Cortex of kidney (tissue), 1 donor: ENCODE measurements at places on chromosomes 6 and 20.

- DNase-seq: no peak
These were observed 937 bp downstream of the AKAP7 start for GRCh38 chr6:131136021-131136786.

DNA sequence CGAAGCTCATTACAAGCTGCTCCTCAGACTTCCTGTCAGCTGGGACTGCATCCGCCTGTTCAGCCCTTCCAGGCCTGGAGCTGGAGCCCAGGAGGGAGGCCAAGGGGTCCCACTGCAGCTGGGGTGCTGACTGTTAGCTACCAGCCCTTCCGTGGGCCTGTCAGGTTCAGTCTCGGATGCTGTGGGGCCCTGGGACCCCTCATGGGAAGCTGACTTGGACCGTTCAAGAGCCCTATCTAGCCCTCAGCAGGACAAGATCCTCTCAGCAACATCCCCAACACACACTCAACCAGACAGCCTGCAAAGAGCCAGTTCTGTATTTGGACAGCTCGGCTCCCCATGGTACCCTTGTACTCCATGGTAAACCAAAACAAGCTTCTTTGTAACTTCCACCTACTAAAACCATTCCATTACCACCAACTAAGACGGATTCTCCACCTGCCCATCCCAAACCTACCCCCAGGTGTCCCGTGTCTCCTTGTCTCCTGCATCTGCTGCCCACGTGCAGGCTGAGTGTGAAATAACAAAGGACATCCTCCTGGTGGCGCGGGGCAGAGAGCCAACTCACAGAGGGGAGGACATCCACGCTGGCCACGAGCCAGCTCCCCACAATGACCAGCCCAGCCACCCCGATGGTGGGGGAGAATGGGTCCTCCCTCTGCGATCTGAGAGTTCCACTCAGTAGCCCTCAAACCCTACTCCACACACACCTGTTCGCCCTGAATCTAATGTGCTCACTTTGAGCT is 111.2 kb downstream of the TAF4 start:
- DNase-seq: no peak

DNA sequence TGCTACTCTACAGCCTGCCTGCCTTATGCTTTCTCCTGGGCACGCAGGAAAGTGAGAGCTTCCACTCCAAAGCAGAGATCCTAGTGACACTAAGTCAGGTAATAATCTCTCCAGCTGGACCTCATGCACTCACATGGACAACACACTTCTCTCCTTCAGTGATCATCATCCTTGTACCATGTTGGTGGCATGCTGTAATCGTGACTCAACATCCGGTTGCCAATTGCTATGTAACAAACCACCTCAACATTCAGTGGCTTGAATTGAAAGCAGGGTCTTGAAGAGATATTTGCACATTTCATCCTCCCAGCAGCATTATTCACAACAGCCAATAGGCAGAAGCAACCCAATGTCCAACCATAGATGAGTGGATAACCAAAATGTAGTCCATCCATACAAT is 40.3 kb upstream of the PPP1R3G start:
- DNase-seq: no peak

DNA sequence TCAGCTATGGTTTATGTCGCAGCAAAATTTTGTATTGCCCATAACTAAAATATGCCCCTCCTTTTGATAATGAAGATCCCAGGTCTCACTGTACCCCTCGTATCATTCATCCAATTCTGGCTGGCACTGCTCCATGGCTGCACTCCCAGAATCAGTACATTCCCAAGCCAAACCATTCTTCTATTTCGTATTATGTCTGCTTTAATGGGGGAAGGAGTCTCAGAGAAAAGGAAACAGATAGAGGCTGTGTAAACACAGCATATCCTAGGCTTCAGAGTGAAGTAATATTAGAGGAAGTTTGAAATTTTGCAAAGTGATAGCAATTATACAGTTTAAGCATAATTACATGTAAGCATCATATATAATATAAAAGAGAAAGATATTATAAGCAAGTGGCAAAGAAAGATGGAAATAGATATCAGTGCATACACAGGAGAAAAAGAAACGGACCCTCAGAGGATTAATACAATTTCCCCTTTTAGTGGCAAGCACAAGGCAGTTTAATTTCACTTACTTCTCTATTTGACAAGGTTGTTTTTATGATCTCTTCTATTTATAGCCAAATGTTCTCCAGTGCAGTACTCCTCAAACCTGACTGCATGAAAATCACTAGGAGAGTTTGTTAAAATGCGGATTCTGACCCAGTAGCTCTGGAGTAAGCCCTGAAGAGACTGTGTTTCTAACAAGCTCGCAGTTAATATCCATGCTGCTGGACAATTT is 56.5 kb upstream of the TENT5A start:
- DNase-seq: no peak

GRCh38 chr20:47757145-47758035 is 27.9 kb downstream of the SULF2 start:
- DNase-seq: no peak

GRCh38 chr6:170244721-170245474 is 46.0 kb downstream of the DLL1 start:
- DNase-seq: no peak

- DNase-seq: no peak
These were observed 2.5 kb upstream of the R3HDML start for GRCh38 chr20:44334306-44334705.

GRCh38 chr20:46130534-46130933 is 12.4 kb downstream of the CD40 start:
- DNase-seq: no peak

DNA sequence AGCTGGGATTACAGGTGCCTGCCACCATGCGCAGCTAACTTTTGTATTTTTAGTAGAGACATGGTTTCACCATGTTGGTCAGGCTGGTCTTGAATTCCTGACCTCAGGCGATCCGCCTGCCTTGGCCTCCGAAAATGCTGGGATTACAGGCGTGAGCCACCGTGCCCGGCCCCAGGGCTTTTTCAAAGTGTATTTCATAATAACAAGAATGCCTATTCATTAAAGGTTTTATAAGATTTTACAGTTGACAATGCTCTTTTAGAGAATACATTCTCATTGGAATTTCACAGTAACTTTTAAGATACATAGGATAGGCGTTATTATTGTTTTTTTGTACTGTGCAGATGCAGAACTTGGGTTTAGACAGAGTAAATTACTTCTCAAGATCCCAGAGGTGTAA is 52.6 kb upstream of the PTPRK start:
- no peak for DNase-seq

- DNase-seq: no peak
These were observed 76.7 kb downstream of the TFAP2A start for GRCh38 chr6:10338151-10338550.

GRCh38 chr6:78526432-78526831 is 340.9 kb upstream of the IRAK1BP1 start:
- DNase-seq: no peak

DNA sequence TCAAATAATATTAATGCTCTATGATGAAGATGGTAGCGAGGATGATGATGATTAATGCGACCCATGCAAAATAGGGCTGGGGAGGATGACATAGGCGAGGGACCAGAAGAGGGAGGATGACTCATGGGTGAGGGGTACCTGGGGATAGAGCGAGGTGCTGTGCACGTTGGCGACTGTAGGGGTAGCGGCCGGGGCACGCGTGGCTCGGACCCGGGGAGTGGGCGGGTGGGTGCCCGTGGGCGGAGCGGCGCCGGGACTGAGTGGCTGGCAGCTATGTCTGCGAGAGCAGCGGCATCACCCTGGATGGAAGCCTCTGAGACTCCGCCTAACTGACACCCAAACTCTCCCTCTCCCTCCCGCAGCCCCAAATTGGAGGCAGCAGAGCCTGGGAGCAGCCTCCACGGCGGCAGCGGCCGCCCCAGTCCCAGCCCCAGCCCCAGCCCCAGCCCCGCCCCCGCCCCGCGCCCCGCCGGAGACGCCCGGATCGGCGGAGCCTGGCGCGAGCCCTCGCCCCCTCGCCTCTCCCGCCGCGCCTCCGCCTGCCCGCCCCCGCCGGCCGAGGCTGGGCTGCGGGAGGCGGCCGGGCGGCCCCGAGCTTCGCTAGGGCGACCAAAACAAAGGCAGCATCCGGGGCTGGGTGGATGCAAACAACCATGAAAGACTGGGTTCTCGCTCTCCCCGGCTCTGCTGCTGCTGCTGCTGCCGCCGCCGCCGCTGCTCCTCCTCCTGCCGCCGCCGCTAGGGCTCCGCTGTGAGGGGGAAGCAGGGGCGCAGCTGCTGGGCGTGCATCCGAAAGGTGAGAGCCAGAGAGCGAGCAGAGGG is at the start of gene RIMS1:
TSS of gene RIMS1 (plus strand) at position 367 of the 822 bp plus-strand sequence. CDS start 474 bp downstream, outside the sequence.
- DNase-seq: no peak

DNA sequence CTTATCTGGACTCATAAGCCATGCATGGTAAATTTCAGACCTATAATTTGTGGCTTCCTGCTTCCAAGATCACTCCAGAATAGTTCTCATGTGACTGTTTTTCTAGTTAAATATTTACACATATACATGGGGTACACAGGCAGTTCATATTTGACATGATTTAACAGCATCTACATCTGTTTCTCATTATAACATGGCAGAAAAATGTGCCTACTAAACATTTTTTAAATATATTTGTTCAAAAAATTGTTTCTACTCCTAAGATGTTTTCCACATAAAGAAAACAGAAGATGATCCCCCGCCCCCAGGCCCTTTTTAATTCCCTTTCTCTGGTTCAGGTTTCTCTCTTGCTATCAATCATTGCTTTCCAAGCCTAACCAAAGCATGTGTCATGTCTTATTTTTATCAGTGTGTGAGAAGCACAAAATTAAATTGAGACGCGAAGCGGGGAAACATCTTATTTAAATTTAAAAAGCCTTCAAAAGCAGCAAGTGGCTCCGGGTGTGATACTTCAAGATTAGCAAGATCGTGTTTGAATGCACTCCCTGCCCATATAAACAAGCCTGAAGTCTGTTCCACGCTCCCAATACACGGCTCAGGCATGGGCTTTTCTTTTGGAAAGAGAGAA is 37.3 kb downstream of the IPCEF1 start:
- DNase-seq: no peak

- no peak for DNase-seq
These were observed 168.4 kb downstream of the VEGFA start for GRCh38 chr6:43938178-43939105.

- DNase-seq: no peak
These were observed 4.0 kb downstream of the DACT2 start for GRCh38 chr6:168315596-168315995.

DNA sequence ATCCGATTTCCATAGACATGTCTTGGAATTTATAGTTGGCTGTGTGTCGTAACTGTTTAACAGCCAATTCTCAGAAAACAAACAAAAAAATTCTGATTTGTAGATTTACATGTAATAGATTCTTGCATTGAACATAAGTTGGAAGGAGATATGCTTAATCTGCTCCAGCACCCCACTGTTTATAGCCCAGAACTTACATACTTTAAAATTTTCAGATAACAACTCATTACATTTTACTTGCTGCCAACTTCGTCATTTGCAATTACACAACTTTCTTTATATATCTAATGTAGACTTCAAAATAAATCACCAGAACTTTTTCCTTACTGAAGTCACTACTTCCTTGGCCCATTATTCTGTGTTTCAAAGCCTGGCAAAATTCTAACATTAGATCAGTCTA is 472.3 kb upstream of the EYS start:
- no peak for DNase-seq

DNA sequence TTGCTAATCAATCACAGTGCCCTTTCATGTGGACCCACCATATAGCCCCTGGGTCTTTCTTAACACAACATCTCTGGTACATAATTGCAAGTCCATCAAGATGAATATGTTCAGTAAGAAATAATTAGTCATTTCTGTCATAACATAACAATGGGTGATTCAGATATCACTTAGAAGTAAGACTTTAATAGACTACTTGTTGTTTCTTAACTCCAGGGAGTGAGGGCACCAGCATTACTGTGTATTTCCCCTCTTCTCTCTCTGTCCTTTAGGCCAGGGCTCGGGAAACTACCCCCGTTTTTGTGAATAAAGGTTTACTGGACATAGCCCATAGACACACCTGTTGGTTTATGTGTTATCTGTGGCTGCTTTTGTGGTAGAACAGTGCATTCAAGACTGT is 123.5 kb downstream of the SLC24A3 start:
- no peak for DNase-seq

DNA sequence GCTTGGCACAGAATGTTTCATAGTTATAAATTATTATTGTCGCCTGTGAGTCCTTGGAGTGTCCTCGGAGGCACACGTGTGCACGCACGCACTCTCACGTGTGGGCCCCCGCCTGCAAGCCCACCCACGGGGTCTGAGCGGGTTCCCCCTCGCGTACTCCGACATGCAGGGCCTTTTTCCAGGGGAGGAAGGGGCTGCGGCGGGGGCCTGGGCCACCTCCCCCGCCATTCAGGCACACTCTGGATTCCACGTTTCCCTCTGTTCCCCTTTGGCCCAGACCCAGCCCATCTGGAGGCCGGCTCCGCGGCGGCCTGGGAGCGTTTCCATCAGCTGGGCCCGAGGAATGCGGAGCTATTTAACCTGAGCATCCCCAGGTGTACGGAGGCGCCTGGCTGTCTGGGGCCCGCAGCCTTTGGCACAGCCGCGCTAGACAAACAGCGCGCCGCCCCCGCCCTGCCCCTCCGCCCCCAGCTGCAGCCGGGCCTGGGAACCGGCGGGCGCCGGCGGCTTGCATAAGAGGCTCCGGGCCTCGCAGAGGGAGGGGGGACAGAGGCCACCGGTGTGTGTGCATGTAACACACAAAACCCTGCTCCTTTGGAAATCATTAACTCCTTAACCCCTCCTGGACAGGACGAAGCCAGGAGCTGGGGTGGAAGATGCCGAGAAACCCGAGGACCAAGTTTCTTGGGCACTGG is 3.3 kb downstream of the ID1 start:
- DNase-seq: no peak

- no peak for DNase-seq
These were observed 27.7 kb downstream of the TFEB start for GRCh38 chr6:41707565-41708200.

DNA sequence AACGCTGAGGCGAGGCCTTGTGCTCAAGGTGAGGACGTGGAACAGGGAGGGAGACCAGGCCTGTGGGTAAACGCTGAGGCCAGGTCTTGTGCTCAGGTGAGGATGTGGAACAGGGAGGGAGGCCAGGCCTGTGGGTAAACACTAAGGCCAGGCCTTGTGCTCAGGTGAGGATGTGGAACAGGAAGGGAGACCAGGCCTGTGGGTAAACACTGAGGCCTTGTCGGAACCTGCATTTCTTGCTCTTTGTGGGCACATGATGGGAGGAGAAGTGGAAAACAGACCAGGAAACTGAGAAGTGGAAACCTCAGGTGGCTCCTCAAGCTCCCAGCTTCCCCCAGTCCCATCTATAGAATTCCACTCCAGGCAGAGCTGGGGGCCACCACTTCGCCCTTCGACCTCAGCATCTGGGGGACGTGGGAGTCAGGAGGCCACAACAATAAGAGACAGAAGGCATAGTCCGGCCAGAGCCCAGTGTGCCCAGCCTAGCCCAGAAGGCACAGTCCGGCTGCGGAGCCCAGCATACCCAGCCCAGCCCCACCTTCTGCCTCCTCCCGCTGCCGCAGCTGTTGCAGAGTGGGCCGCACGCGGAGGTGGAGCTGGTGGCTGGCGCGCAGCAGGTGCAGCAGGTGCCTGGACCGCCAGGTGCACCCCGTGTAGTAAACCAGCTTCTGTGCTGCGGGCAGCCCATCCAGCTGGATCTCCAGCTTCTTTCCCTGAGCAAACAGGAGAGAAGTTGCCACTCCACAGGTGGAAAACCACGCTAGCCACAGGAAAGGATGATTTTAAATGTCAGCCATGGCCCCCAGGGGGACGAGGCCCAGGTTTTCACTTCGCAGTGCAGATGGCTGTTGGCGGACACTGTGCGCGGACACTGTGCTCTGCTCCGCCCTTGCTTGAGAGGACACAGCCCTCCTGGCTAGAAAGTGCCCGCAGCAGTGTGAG is 17.5 kb downstream of the FRMD1 start:
- DNase-seq: no peak
